ENCODE measurements at places on chromosomes 7 and 10.

GRCh38 chr10:99895867-99896266, 113.4 kb downstream of the ABCC2 start:
- DNase-seq, result no peak

DNA sequence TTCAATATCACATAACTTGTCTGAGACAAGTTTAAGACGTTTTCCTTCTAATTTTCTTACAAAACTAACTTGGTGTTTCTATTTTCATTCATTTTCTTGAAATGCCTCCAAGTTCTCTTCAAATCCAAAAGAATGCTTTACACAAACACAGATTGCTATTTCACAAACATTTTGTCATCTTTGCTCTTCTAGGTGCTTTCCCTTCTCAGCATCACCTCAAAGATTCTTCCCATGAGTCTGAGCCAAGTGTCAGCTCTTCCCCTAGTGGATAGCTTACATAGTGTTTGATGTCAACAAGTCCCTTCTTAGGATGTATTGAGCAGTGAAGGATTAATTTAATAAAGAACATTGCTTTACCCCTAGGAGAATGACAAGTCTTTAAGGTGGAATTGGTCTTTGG, 38.1 kb upstream of the SEMA3A start:
- DNase-seq, result no peak

DNA sequence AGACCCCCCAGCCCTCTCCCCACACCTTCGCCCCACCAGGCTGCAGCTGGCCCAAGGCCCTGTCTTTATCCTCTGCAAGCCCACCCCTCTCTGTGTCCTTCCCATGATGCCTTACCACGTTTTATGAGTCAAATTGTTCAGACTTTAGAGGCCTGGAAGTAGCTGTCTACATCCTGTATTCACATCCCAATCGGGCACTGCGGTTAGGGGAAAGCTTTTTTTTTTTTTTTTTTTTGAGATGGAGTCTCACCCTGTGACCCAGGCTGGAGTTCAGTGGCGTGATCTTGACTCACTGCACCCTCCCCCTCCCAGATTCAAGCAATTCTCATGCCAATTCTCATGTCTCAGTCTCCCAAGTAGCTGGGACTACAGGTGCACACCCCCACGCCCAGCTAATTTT, 121.5 kb upstream of the SH2B2 start:
- DNase-seq, result no peak

- DNase-seq, result no peak
Observed at GRCh38 chr7:84823530-84823929, 363.3 kb downstream of the SEMA3D start.

- DNase-seq, result no peak
Observed at GRCh38 chr10:35821339-35821911, 179.3 kb upstream of the FZD8 start.

DNA sequence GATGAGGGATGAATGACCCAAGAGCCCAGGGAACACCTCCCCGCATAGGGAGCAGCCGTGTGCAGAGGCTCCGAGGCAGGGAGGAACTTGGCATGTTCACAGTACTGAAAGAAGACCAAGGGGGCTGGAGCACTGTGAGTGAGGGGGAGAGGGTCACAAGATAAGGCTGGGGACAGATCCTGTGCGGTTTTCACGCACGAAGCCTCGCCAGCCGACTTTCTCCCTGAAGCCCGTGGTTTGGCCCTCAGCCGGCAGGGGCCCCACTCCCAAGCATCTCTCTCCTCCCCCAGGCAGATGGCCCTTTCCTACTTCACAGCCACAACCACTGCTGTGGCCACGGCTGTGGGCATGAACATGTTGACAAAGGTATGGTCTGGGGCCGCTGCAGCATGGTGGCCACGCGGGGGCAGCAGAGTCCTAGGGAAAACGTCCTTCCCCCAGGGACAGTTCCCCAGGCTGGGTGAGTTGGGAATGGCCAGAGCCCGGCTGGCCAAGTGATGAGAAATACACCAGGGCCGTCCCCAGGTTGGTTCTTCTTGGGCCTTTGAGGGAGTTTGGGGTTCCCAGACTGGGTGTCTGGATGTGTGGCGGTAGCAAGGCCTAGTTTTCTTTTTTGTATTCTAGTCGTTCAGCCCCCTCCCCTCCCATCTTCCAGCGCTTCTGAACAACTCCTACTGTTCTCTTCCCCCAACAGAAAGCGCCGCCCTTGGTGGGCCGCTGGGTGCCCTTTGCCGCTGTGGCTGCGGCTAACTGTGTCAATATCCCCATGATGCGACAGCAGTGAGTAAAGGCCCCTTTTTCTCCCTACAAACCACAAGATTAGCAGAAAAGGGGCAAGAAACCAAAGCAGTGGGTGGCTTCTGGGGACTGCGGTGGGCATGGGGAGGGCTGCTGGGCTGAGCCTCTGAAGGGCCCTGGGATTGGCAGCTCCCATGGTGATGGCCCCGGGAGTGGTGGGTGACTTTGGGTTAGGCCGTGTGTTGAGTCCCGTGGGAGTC, 14.4 kb upstream of the WBP1L start:
- peak; percentile 34 for DNase-seq

Measured in stimulated activated CD8-positive, alpha-beta memory T cell treated with anti-CD3 and anti-CD28 coated beads, Interleukin-2, amount 100 ng/mL, for 1 hour (primary cell).